ENCODE measurements at places on chromosomes 3 and 15. TPM values are rescaled to one million over a fixed set of nuclear protein-coding genes. Genes with fewer than 3 reads are reported as not detected.

Gene SNURF
- 51.8 TPM for total RNA-seq

Gene ACOX2
- total RNA-seq = 25.8 TPM

Gene FILIP1L
- 74.7 TPM for total RNA-seq

Gene TPRG1
- total RNA-seq = 0.43 TPM

Gene ARGFX
- total RNA-seq = not detected

Gene SH2D7
- total RNA-seq = not detected

Gene CLRN1
- not detected for total RNA-seq

Gene TEX55
- not detected for total RNA-seq

Gene RFT1
- total RNA-seq = 13.1 TPM

Gene WNT5A
- total RNA-seq = 4.4 TPM

Gene STRIT1
- total RNA-seq = not detected

Gene PEX5L
- 0.28 TPM for total RNA-seq

Gene DMXL2
- 25.7 TPM for total RNA-seq

Gene SLC15A2
- total RNA-seq = 0.14 TPM

Gene TUSC7
- total RNA-seq = not detected

Gene MNS1
- total RNA-seq = 1.1 TPM

Gene STX19
- not detected for total RNA-seq

Gene CCRL2
- 0.09 TPM for total RNA-seq

Gene SAMMSON
- total RNA-seq = not detected

Gene CACNA2D3
- 0.18 TPM for total RNA-seq

Gene MYO5C
- total RNA-seq = 0.09 TPM

Gene PLSCR5
- total RNA-seq = not detected

Gene ROBO2
- 24.9 TPM for total RNA-seq

Gene LSAMP
- 11.6 TPM for total RNA-seq

Gene BSN
- total RNA-seq = under 0.01 TPM

Gene HRG
- total RNA-seq = under 0.01 TPM

Gene SMCO1
- not detected for total RNA-seq

Gene MTFMT
- 17.4 TPM for total RNA-seq

Gene MAGEL2
- 0.37 TPM for total RNA-seq
